ENCODE measurements at places on chromosomes 1 and 21.

DNA sequence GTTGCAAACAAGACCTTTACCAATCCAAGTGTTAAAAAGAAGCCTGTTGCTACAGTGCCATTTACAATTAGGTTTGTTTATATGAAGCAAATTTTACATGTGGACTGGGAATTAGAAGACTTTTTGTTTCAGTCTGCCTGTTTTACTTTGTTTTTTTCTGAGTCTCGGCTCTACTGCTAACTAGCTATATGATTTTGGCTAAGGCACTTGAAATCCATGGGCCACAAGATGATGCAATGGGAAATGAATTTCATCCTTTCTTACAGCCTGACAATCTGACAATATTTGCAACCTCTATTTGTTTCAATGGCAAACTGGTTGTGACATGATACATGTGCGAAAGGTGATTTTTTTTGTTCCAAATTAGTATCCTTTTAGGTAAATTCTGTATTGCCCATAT, 3.7 kb upstream of the PEX11B start:
- DNase-seq, result no peak

DNA sequence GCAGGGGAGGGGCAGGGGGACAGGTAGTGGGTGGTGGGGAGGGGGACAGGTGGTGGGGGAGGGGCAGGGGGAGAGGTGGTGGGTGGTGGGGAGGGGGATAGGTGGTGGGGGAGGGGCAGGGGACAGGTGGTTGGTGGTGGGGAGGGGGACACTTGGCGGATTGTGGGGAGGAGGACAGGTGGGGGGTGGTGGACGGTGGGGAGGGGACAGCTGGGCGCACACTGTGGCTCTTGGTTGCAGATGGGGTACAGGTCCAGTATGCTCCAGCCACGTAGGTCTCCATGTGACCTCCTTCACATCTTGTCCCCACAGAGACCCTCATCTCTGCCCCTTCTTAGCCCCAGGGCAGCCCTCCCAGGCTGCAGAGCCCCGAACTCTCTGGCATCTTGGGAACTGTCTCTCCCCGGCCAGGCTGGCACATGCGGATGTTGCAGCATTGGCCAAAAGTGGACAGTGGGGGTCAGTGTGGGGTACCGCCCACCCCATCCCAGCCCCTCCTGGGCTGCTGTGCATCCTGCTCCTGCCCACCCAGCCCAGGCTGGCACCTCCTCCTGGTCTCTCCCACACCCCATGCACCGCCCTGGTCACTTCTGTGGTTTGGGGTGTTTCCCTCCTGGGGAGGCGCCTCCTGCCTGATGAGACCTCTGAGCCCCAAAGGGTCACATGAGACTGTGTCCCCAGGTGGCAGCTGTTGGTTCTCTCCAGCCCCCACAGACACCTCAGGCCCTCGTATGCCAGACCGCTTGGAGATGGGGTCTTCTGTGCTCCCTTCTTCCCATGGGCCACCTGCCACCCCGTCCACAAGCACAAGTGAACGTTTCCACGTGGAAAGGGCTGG, 7.6 kb upstream of the SLC19A1 start:
- DNase-seq, result no peak

DNA sequence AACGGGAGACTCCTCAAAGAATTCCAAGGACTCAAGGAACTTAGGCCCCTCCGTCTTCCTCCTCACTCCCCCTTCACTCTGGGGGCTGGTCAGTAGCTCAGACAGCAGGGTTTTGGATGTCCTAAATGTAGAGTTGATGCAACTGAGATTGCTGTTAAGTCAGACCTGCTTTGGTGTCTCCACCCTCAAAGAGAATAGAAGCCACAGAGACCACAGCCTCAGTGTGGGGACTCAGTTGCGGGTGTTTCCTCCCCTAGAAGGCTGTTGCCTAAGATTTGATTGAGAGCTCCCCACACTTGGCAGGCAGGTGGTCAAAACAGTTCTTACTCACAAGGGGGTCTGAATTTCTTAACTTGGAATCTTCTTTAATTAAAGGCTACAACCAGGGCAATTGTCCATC, 7.6 kb downstream of the MAN1C1 start:
- DNase-seq, result no peak

DNA sequence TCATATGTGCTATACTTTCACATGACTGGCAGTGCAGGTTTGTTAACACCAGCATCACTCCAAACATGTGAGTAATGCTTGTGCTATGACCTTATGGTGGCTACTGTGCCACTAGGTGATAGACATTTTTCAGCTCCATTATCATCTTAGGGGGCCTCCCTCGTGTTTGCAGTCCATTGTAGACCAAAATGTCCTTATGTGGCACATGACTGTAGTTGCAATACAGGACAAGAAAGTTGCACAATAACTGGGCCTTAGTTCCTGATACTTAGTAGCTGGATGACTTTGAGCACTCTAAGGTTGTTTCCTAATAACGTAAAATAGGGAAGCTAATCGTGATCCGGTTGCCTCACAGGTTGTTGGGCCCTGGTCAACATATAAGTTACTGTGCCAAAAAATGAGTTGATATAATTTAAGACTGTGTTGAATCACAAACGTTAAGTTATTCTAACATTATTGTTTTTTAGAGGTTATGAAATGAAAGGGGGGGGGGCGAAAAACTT, 511 bp upstream of the SNX27 start:
- peak; percentile 19 for DNase-seq

DNA sequence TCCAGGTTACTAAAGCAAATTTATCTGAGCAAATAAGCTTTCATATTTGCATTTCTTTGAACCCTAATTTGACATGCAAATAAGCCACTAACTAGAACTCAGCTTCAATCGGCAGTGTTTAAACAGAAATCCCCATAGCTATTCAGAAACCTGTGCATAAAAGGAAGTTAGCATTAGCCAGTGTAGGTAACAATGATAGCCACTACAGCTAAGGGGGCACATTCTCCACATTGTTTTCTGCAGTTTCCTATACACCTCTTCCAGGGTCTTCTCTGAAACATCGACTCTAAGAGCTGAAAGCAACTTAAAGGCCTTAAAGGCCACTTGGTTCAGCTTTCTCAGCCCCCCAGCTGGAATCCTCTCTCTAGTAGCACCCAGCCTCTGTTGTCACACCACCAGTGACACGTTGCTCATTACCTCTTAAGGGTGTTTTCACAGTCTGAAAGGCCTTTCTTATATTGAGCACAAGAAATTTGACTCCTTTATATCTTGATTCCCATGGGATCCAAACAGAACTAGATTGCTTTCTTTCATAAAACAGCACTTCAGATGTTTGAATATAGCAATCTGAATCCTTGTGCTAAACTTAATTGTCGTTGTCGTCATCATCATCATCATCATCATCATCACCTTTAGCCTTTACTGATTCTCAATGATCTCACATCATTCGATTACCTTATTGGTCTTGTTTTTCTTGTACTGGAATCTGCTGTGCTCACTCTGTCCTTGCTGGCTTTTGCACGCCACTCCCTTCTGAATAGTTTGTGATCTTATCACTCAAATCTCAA, 93.9 kb upstream of the DAB1 start:
- DNase-seq, result no peak

DNA sequence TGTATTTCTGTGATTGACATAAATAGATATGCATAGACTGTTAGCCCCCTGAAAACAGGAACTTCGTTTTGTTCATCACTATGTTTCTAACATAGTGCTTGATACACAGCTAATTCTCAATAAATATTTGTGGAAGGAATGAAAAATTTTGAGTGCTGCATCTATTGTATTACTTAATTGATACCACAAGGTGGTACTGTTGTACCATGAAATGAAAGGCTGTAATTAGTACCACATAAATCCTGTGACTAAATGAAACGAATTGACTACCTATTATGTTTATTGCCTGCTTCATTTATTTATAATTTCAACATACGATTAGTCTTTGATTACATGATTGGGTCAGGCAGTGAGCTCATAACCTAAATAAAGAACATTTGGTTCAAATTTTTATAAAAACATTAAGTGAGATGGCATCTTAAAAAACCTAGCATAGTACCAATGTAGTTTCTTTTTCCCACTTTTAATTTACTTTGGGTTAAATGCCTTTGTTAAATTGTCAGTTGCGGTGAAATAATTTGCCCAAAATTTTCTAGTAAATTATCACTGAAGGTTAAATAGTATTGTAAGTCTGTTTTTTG, 15.0 kb upstream of the TGFB2 start:
- peak; percentile 69 for DNase-seq

DNA sequence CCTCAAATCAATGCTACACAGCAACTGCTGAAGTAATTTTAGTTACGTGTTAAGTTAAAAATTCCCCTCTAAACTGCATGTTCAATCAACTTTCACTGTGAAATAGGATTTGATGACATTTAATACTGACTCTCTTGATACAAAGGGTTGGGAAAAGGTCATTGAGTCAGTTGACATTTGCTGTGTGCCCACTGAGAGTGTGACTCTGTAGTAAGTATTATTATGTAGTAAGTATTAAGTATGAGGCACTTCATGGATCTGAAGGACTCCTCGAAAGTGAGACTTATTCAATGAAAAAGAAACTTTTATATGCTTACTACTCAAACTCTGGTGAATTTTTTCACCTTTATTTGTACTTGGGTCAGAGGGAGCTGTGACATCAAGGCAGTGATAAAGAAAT, 83.1 kb upstream of the S1PR1 start:
- DNase-seq, result no peak

GRCh38 chr1:114250683-114251572, 97.3 kb upstream of the SYT6 start:
- DNase-seq, result no peak

DNA sequence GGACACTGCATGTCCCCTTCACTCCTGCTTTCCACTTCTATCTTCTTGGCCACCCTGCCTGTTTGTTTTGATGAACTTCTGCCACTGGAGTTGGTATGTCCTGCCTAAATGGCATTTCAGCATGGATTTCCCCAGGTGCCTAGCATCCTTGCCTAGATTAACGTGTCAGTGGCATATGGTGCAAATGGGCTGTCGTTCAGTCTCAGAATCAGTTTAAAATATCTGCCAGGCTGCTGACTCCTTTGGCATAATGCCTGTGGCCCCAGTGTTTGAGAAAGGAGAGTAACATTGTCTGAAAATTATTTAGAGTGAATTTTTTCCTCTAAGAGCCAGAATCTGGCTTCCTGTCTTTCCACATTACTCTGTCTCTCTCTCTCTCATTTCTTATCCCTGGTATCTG, 64.9 kb upstream of the BARHL2 start:
- no peak for DNase-seq

GRCh38 chr1:218498056-218498938, 153.2 kb downstream of the TGFB2 start:
- DNase-seq, result no peak

GRCh38 chr1:169287280-169287679, 80.3 kb downstream of the NME7 start:
- DNase-seq, result no peak

DNA sequence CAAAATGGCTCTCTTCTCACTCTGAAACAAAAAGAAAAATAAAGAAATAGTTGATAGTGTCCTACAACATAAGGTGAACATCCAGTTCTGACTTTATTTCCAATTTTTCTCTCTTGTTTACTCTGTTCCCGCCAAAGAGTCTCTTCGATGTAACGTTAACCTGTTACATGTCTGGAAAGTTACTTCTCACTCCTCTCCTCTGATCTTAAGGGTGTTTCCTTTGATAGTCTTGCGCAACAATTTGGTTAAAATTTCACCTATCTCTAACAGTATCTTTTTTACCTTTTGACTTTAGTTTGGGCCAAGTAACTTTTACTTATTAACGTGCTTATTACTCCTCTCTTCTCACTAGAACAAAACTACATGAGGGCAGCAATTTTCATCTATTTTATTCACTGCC, 1450.2 kb downstream of the BRINP3 start:
- no peak for DNase-seq

- no peak for DNase-seq
These were observed 58.6 kb downstream of the DNAH14 start for GRCh38 chr1:224988042-224988441.

DNA sequence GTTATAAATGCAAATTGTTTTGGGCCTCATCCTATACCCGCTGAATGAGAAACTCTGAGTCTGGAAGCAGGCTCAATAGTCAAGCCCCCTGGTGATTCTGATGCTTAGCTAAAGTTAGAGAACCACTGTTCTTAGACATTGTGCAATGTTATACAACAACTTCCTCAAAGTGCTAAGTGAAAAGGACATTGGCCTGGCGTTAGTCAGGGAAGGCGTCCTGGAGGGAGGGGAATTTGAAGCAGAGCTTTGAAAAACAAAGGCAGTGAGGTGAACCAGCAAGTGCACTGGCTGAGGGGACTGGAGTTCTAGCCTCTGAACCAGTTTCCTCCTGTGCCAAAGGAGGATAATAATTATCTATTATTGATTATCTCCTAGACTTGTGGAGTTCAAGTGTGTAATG, 5.1 kb downstream of the CD1D start:
- DNase-seq, result no peak

GRCh38 chr1:3074800-3075199, 5.8 kb downstream of the PRDM16 start:
- no peak for DNase-seq

DNA sequence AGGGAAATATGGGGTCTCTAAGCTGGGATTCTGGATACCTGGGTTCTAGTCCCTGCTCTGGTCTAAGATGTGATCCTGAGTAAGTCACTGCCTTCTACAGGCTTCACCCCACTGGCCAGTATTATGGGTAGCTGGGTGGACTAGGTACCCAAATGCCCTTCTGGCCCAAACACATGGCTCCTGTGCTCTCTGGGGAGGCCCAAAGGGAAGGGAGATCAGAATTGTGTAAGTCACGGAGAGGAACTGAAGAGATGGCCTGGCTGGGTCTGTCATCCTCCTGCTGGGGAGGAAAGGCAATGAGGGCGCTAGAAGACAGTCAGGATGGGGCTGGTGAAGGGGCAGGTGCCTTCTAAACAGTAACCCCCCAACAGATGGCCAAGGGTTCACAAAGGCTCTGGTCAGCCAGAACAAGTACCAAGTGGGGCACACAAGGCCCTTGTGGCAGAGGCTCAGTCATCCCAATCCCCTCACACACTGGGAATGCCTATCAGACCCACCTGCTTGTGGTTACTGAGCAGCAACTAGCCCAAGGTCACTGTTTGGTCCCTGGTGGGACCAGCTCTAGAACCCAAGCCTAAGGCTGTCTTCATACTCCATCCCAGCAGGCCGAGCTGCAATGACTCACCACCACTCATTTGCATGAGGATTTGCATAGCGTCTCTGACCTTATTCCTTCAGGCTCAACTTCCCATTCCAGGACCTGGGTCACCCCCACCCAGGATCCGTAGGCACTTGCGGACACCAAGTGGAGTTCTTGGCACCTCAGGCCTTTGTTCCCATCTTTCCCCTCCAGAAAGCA, 9.2 kb downstream of the MEF2D start:
- DNase-seq, result no peak

GRCh38 chr21:45052960-45053359, 21.4 kb upstream of the ADARB1 start:
- no peak for DNase-seq

DNA sequence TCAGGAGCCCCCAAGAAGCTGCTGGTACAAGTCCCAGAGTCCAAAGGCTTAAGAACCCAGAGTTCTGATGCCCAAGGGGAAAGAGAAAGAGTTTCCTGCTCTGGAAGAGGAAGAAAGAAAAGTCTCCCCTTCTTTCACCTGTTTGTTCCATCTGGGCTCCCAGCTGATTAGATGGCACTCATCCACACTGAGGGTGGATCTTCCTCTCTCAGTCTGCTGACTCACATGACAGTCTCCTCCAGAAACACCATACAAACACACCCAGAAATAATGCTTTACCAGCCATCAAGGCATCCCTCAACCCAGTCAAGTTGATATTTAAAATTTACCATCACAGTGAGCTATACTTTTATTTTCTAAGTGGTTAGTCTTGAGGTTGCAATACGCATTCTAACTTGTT, 257.9 kb downstream of the PAPPA2 start:
- no peak for DNase-seq
